ENCODE measurements at places on chromosomes 6 and 20. TPM values are rescaled to one million over a fixed set of nuclear protein-coding genes. Genes with fewer than 3 reads are reported as not detected.

- no peak overlapping the region for H3K27ac ChIP-seq
- no peaks in the 10 kb centered on the region for H3K27me3 ChIP-seq
- H3K4me3 ChIP-seq: no peak overlapping the region
- H3K36me3 ChIP-seq: peaks cover 25% of the 10 kb centered on the region
These were observed 46.0 kb downstream of the E2F3 start for GRCh38 chr6:20447581-20448132.

DNA sequence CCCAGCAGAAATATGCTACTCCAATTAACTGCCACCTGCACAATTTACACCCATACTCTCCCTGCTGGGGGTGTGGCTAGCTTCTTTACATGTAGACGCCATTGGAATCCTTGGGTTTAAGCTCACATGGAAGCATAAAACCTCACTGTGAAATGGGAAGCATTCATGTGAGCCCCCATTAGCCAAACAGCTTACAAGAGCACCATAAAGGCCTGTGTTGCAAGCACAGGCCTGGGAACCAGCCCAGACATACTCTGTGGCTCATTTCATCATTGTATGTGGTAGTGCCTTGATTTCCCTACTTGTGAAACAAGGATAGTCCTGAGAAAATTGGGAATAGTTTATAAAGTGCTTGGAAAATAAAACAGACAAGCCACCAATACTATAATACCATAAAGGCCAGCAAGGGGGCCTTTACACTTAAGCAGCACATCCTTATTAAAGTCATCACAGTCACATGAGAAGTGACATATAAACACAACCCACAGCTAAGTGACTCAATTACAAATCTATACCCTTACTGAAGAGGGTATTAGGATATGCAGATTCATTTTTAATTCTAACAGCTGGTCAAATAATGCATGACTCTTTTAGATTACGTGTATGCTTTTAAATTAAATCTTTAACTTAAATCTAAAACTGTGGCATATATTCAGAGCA lies 6.8 kb downstream of the ADNP start:
- no peak overlapping the region for H3K4me3 ChIP-seq
- no peak for DNase-seq
- no peaks in the 10 kb centered on the region for H3K27me3 ChIP-seq
- H3K4me1 ChIP-seq: peaks cover 42% of the 10 kb centered on the region
- peaks cover 55% of the 10 kb centered on the region for H3K36me3 ChIP-seq
- no peak overlapping the region for H3K27ac ChIP-seq

DNA sequence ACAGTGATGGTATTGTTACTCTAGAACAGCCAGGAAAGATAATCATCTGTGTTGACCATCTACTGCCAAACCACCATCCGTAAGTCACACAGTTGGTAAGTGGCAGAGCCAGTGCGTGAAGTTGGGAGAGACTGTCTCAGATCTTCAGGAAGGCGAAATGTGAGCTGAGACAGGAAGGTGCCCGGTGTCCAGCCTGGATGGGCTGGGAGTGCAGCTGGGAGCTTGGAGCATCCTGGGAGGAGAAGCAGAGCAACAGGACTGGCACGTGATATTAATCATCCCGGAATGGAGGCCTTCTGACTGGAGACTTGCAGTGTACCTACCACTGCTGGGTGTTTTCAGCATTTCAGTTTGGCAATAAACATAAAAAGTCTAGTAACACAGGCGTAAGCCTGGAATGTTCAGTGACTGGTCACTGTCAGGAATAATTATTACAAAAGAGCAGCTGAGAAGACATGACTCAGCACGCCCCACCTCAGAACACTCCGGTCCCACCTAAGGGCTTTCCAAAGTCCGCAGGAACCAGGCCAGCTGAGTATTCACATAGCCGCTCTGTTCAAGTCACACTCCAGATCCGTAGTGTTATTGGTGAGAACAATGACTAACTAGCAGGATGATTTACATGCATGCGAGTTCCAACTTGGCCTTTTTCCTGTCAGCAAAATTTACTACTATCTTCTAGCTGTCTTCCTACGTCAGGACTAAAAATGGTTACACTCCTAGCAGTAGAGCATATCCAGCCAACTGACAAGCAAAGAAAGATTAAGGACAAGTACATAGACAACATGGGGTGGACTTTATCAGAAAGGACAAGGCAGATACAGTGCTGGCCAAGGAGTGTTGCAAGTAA lies 45.1 kb upstream of the PNRC1 start:
- H3K27ac ChIP-seq: no peak overlapping the region
- H3K4me3 ChIP-seq: no peak overlapping the region
- peaks cover 3% of the 10 kb centered on the region for H3K4me1 ChIP-seq

NPBWR2 gene
- not detected for total RNA-seq

GRCh38 chr6:7590918-7591302 lies 912 bp downstream of the SNRNP48 start:
- H3K27me3 ChIP-seq: peaks cover 7% of the 10 kb centered on the region
- H3K27ac ChIP-seq: peak overlapping the region; percentile 69
- peaks cover 21% of the 10 kb centered on the region for H3K36me3 ChIP-seq
- H3K4me3 ChIP-seq: peak overlapping the region; percentile 100
- no peak for DNase-seq

- H3K27me3 ChIP-seq: no peaks in the 10 kb centered on the region
- no peak overlapping the region for H3K4me3 ChIP-seq
- no peaks in the 10 kb centered on the region for H3K4me1 ChIP-seq
- no peak overlapping the region for H3K27ac ChIP-seq
- no peak for DNase-seq
These were observed 170.9 kb upstream of the STXBP5 start for GRCh38 chr6:147033267-147033666.

Measured in activated CD4-positive, alpha-beta T cell treated with anti-CD3 and anti-CD28 coated beads, Interleukin-2, amount 10 ng/mL, durations not matched to agents 24 days and 14 days (primary cell).